ENCODE measurements at places on chromosomes 3 and 15. TPM values are rescaled to one million over a fixed set of nuclear protein-coding genes. Genes with fewer than 3 reads are reported as not detected.
A peak's percentile ranks its signal among the peaks of the same experiment; 100 is the strongest.

DNA sequence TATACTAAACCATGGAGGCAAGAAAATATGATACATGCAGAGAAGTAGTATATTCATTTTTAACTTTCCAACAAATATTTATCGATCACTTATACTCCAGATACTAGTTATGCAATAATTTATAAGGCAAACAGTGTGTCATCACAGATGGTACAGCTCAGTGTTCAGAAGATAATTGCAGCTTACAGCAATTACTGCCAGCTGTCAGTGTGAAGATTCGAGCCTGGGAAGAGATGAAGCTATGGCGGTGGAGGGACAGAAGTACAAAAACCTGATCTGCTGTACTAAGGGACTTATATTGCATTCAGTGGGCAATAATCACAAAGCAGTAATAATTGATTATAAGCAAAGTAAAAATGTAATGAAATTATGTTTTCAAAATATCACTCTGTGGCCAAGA is 170.6 kb upstream of the EPHA3 start:
- no peak for DNase-seq

The CHRNA3 gene
- 0.48 TPM for polyA plus RNA-seq

The ADAMTS7 gene
- 21.3 TPM for polyA plus RNA-seq

DNA sequence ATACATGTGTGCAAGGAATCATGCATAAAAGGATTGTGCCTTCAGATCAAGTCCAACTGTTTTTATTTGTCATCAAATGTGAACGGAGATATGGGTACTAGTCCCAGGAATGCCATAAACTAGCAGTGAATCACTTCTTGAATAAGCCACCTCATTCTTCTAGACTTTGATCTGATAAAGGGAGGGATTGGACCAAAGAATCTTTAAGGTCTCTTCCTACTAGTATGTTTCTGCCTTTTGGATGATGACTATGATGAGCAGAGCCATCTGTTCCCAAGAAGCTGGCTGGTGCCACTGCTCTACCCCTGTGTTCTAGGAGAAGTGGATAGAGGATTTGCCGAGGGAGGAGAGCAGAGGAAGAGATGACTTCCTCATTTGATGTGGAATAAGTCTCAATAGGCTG is 28.8 kb upstream of the UACA start:
- DNase-seq = no peak

The CCR2 gene
- 0.56 TPM for polyA plus RNA-seq

- DNase-seq = peak; percentile 57
Observed at GRCh38 chr3:53254509-53255422, 1.1 kb downstream of the TKT start.

DNA sequence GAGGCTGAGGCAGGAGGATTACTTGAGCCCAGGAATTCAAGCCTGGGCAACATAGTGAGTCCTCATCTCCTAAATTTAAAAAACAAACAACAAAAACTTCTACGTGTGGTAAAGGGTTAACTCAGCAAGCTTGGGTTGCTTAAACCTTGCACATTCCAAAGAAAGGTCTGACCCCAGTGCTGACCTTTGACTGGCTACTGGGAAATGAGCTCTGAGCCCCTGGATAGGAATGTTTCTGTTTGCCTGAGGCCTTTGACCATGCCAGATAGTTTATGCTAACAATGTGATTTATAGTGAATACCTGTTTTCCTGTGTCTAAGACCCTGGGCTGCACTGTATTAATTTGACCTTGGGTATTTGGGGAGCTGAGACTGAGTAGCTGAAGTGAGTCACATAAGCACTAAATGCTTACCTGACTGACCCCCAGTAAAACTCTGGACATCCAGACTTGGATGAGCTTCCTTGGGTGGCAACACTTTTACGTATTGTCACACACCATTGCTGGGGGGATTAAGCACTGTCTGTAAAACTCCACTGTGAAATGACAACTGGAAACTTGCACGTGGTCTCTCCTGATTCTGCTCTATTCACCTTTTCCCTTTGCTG is 20.7 kb downstream of the TCAIM start:
- DNase-seq = no peak

GRCh38 chr3:163043074-163043473 is 1546.5 kb downstream of the OTOL1 start:
- DNase-seq = no peak

The NTRK3 gene
- 5.0 TPM for polyA plus RNA-seq

The LEKR1 gene
- polyA plus RNA-seq = 0.66 TPM

DNA sequence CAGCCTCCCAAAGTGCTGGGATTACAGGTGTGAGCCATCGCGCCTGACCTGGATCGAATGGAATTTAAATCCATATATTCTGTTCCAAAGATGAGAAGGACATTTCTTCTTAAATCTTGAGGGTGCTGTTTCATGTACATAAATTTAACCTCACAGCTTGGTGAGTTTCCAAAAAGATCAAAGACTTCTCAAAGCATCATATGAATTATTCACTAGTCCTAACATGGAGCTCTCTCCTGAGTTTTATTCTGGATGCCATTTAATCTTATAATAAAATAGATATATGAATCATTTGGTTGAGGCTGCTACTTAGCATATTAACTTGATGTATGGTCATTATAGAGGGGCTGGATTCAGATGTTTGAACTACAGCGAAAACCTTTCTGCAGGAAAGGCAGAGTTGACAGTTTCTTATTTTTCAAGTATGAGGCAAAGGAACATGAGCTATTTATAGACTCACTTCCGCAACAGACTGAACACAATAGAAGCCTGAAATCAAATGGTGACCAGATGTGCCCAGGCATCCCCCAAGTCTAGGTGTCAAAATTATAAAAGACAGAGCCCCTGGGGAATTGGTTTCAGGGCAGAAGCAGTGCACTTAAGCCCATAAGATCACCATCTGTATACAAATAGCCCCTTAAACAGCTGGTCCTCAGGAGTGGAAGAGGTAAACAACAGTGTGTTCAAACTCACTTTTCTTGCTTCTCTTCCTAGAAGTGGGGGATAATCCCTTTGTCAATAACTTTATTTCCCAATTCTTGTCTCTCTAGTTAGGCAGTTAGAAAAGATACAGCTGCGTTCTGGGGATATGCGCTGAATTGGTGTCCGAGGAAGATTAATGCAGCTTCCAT is 29.7 kb downstream of the STARD9 start:
- peak; percentile 87 for DNase-seq

- DNase-seq = peak; percentile 92
Observed at GRCh38 chr3:141052201-141053069, 1.3 kb downstream of the SPSB4 start.

DNA sequence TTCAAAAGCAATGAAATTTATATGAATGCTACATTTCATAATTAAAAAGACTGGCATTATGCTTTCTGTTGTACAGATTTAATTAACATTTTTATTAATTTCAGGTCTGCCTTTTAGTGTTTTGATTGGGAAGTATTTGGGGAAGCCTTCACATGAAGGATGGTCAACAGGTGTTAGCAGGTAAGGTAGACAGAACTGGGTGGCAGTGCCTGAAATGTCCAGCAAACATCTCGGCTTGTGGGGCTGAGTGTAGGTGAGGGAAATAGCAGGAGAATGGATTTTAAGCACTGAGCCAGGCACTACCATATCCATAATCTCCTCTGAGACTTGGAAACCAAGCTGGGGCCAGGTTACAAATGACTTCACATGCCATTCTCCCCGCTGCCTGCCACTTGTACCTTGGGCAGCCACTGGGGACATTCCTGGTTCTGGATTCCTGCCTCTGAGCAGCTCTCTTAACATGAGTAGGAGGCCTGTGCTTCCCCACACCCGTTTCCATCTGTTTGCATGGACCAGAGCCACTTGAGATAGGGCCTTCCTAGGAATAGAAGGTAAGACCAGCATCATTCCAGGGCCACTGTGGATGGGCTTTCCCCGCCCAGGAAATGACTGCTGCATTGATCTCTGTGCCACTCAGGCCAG is 125.9 kb upstream of the HES1 start:
- DNase-seq = no peak

DNA sequence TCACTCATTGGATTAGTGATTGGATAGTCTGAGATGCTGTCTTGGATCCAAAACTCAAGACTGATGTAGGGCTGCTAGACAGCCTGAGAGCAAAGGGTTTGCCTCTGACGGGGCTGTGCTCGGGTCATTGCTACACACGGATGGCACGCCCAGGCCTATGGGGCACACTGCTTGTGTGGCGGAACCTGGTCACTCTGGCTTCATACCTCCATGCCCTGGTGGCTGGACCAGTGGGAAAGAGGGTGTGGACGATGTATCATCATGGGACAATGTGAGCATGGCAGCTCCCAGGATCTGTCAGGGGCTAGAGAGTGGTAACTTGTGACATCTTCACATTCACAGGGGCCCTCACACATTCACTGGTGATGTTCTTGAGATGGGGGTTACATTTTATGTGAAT is 18.1 kb upstream of the CCDC174 start:
- no peak for DNase-seq

DNA sequence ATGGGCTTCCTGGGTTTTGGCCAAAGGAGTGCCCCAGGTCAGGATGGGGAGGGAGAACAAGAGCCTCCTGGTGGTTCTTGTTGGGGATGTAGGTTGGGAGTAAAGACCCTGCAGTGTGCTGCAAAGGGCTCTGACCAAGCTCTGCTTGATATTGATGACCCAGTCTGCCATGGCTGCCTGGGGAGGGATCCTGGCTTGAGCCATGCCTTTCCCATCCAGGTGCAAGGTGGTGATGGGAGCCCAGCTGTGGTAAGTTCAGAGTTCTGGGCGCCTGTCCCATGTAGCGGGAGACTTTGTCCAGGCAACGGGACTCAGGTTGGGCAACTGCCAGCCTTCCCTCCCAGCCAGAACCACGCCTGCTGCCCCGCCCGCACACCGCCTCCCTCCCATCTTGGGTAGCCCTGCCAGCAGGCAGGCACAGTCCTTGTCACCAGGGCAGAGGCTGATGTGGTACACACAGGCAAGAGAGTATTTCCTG is 2.6 kb downstream of the GNAI2 start:
- no peak for DNase-seq

The INKA1 gene
- 7.6 TPM for polyA plus RNA-seq

The PP2D1 gene
- polyA plus RNA-seq = 0.38 TPM

DNA sequence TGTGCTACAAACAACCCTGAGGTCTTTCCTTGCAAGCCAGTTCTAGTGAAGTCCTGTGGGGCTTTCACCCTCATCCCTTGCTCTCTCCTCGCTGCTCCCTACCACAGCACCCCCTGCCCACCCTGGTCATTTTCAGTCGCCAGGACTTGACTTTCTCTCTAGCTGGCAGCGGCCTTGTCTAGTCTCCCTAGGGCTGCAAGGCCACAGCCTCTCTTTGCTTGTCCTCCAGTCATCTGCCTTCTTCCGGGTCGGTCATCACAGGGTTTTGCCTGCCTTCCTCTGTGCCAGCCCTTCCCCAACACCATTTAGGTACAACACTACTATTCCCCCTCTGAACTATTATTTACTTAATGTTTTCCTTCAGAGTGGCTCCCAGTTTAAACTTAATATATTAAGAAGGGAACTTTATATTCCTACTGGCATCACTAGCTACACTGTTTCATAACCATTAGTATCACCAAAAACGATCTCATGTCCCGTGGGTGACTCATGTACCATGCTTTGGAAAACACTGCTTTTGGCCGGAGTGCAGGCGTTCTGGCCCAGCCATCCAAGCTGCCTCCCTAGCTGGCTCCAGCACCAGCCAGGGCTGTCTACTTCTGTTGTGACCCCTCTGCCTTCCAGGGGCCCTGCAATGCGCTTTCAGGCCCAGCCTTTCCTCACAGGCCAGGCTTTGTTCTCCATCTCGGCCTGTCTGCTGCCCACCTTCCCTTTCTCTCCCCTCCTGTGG is 21.4 kb downstream of the FAH start:
- no peak for DNase-seq

DNA sequence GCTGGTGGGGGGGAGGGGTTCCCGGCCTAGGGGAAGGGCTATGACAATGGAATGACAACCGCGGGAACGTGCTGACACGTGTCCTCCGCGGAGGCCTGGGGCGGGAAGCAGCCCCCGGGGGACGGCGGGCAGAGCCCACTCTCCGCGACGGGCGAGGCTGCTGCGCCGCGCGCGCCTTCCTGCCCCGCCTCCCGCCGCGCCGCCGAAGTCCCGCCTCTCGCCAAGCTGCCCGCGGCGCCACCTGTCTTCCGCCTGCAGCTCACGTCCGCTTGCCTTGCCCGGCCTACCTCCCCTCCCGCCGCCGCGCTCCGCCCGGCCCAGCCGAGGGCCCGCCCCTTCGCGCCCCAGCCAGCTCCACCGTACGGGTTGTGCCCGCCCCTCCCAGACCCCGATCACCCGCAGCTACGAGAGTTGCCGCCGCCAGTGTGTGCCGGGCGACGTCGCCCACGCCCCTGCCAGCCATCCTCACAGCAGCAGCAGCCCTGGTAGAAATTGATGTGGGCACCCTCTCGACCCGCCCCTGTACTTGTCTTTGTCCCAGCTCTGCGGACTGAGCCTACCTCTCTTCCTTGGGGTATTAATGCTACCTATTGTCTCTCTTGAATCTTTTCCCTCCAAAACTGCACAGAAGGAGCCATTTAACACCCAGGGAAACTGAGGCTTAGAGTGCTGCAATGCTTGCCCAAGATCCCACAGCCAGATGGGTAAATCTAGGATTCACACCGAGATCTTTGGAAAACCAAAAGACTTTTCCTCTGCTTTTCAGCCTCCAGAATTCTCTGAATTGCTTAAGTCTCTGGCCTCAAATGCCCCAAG is at the start of gene PARP16:
Gene PARP16 (minus strand): TSS at position 180 of the 816 bp plus-strand sequence. CDS start 457 bp downstream, outside the sequence.
- DNase-seq = peak; percentile 88

The CLDN16 gene
- 0.22 TPM for polyA plus RNA-seq

The CCDC13 gene
- polyA plus RNA-seq = 0.28 TPM

- DNase-seq = no peak
Observed at GRCh38 chr15:78197632-78198031, 36.7 kb downstream of the ACSBG1 start.

DNA sequence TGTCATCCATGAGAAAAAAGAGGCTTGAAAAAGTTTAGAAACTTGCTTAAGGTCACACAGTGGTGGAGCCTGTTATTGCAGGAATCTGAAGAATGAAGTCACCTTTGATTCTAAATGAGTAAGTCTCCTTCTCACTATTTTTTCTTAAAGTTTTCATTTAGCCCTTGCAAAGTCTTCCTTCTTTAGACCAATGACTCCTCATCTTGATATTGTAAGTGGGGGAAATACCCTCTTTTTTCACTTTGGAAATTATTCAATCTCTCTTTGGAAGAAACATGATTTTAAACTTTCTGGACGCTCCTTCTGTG is 787 bp upstream of the SLMAP start:
- peak; percentile 38 for DNase-seq

The XIRP1 gene
- 154 TPM for polyA plus RNA-seq

DNA sequence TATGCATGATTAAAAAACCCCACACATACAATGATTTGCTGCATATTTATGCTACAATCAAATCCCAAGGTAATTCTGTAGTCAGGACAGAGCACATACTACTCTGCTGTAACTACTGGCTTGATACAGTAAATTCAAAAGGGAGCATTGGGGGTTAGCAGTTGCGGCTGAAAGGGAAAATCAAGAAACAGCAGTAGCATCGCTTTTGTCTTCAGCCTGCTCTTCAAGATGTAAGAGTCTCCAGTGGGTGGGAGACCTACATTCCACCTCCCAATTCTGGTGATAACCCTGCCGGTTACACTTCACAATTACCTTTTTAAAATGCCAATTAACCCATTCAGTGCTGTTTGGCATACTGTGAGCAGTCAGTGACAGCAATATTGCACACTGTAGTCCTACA is 259.4 kb downstream of the NR2F2 start:
- DNase-seq = no peak

GRCh38 chr15:62572797-62573196 is 407.7 kb upstream of the C2CD4B start:
- DNase-seq = no peak

- DNase-seq = no peak
Observed at GRCh38 chr3:196979545-196979944, 10.9 kb upstream of the PIGZ start.

Data from muscle of back (tissue), 13 donors.